ENCODE measurements at places on chromosomes 5 and 9.

GRCh38 chr5:142242272-142242671 lies 82.5 kb downstream of the SPRY4 start:
- no peak for DNase-seq
- H3K4me1 ChIP-seq = peaks cover 32% of the 10 kb centered on the region
- no peaks in the 10 kb centered on the region for H3K36me3 ChIP-seq
- no peak overlapping the region for H3K27ac ChIP-seq

- H3K4me3 ChIP-seq = peak overlapping the region; percentile 81
- no peaks in the 10 kb centered on the region for H3K36me3 ChIP-seq
- no peaks in the 10 kb centered on the region for H3K27me3 ChIP-seq
- H3K4me1 ChIP-seq = peaks cover 10% of the 10 kb centered on the region
Observed at GRCh38 chr9:88076286-88077070, 61.8 kb downstream of the SPATA31C2 start.

- H3K4me3 ChIP-seq = no peak overlapping the region
- no peaks in the 10 kb centered on the region for H3K36me3 ChIP-seq
- no peak overlapping the region for H3K27ac ChIP-seq
- no peaks in the 10 kb centered on the region for H3K4me1 ChIP-seq
Observed at GRCh38 chr9:84239343-84239742, 101.2 kb downstream of the SLC28A3 start.

DNA sequence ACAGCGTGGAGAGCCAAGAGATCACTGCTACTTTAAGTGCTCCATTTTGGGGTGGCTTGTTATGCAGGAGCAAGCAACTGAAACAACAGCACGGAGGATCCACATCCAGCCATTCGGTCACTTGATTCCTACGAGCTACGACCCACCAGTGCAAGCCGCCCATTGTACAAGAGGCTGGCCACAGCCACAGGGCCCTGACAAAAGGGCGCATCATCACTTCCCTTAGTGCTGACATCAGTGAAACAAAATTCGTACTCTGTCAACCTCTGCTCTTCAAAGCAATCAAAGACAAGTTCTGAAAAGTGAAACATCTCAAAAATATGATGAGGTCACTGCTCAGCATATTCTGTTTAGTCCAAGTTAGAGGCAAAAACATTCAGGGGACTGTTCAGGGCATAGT lies 168.4 kb downstream of the GADD45G start:
- H3K4me1 ChIP-seq = no peaks in the 10 kb centered on the region
- H3K4me3 ChIP-seq = no peak overlapping the region
- no peaks in the 10 kb centered on the region for H3K36me3 ChIP-seq
- no peak overlapping the region for H3K27ac ChIP-seq

DNA sequence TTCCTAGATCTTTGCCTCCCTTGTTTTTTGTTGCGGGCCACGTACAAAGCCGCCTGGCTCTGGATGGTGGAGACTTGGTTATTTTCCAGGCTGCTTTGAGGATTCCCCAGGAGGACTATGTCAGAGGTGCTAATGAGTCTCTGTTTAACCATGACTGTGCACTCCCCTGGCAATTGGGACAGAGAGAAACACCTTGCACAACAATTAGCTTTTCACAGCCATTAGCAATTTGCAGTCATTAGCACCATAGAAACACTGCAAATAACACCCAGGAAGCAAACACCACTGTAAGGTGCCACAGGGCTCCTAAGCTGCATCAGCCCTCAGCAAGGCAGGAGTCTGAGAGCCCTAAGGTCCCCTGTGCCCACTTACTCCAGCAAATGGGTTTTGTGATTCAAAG lies 201.0 kb upstream of the VLDLR start:
- no peak for DNase-seq
- no peaks in the 10 kb centered on the region for H3K27me3 ChIP-seq
- no peaks in the 10 kb centered on the region for H3K4me1 ChIP-seq
- no peak overlapping the region for H3K27ac ChIP-seq

GRCh38 chr9:88745276-88746001 lies 210.5 kb downstream of the NXNL2 start:
- H3K27me3 ChIP-seq = no peaks in the 10 kb centered on the region
- no peak for DNase-seq
- no peak overlapping the region for H3K27ac ChIP-seq
- H3K4me1 ChIP-seq = no peaks in the 10 kb centered on the region
- H3K4me3 ChIP-seq = no peak overlapping the region
- H3K36me3 ChIP-seq = no peaks in the 10 kb centered on the region

GRCh38 chr5:83632874-83633273 lies 87.8 kb downstream of the HAPLN1 start:
- no peak overlapping the region for H3K27ac ChIP-seq
- no peaks in the 10 kb centered on the region for H3K4me1 ChIP-seq
- no peak overlapping the region for H3K4me3 ChIP-seq
- DNase-seq = no peak
- H3K27me3 ChIP-seq = no peaks in the 10 kb centered on the region

DNA sequence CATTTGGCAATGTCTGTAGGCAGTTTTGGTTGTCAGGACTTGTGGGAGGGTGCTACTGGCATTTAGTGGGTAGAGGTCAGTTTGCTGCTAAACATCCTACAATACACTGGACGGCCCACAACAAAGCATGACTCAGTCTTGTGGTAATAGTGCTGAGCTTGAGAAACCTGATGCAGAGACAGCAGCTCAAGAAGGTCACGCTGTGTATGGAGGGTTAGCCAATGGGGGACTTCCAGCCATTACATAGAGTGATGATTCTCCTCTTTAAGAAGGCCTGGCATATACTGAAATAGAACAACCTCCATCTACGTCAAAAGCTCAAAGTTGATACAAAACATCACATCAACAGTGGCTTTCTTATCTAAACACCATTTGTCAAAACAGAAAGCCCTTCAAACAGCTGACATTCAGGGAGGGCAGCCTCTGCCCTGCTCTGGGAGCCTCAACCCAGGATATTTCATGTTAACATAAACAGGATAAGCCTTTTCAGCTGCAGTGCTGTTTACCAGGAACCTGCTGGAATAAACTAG lies 143.0 kb downstream of the GPBP1 start:
- H3K36me3 ChIP-seq = no peaks in the 10 kb centered on the region
- H3K27ac ChIP-seq = no peak overlapping the region
- no peaks in the 10 kb centered on the region for H3K27me3 ChIP-seq
- DNase-seq = no peak
- no peaks in the 10 kb centered on the region for H3K4me1 ChIP-seq
- H3K4me3 ChIP-seq = no peak overlapping the region

GRCh38 chr5:38807570-38808483 lies 38.0 kb upstream of the OSMR start:
- no peaks in the 10 kb centered on the region for H3K36me3 ChIP-seq
- H3K27me3 ChIP-seq = no peaks in the 10 kb centered on the region
- DNase-seq = no peak
- peaks cover 12% of the 10 kb centered on the region for H3K4me1 ChIP-seq
- H3K27ac ChIP-seq = no peak overlapping the region

GRCh38 chr5:169652057-169652456 lies 15.0 kb downstream of the DOCK2 start:
- peaks cover 6% of the 10 kb centered on the region for H3K4me1 ChIP-seq
- H3K27ac ChIP-seq = no peak overlapping the region
- no peak for DNase-seq
- H3K4me3 ChIP-seq = no peak overlapping the region
- H3K27me3 ChIP-seq = no peaks in the 10 kb centered on the region

DNA sequence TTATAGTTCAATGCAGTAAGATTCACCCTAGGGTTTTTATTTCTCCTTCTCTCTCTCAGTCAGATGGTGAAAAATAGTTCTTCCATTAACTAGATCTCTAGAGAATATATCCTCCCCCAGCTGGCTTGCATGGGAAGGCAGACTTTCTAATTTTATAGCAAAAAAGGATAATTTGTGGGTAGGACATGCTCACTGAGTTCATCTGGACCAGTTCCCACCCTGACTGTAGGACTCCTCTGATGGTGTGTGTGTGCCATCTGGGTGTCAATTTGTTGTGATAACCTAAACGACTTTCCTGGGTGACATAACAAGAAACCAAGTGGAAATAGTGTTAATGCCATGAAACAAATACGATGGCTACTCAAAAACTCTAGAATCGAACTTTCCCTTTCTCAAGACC lies 44.9 kb downstream of the APBA1 start:
- no peaks in the 10 kb centered on the region for H3K36me3 ChIP-seq
- H3K27ac ChIP-seq = no peak overlapping the region
- no peak overlapping the region for H3K4me3 ChIP-seq
- no peaks in the 10 kb centered on the region for H3K27me3 ChIP-seq
- no peaks in the 10 kb centered on the region for H3K4me1 ChIP-seq
- no peak for DNase-seq

DNA sequence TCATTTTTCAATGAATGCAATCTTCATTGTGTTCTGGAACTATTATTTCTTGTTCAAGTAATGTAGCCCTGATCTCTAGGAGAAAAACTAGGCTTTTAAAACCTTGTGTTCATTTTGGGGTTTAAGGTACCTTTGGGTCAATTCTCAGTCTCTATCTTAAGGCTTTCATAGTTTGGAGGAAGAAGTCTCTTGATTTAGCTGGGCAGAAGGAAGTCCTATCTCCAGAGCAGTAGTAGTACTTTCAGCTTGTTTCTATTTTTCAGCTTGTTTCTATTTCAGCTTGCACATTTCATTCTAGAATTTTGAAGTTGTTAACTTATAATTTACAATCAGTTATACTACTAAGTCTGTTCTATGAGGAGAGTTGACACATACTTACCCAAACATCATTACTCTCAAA lies 15.2 kb downstream of the CSNK1G3 start:
- no peak overlapping the region for H3K4me3 ChIP-seq
- H3K27ac ChIP-seq = no peak overlapping the region
- no peaks in the 10 kb centered on the region for H3K27me3 ChIP-seq
- no peaks in the 10 kb centered on the region for H3K36me3 ChIP-seq

- no peaks in the 10 kb centered on the region for H3K36me3 ChIP-seq
- H3K27me3 ChIP-seq = peaks cover 16% of the 10 kb centered on the region
- no peak overlapping the region for H3K27ac ChIP-seq
- no peak for DNase-seq
- H3K4me3 ChIP-seq = no peak overlapping the region
- H3K4me1 ChIP-seq = no peaks in the 10 kb centered on the region
Observed at GRCh38 chr9:136198605-136199083, 6.3 kb downstream of the LHX3 start.

- no peaks in the 10 kb centered on the region for H3K27me3 ChIP-seq
- H3K36me3 ChIP-seq = no peaks in the 10 kb centered on the region
- H3K4me1 ChIP-seq = no peaks in the 10 kb centered on the region
- no peak overlapping the region for H3K4me3 ChIP-seq
Observed at GRCh38 chr9:15328946-15329345, 21.9 kb upstream of the TTC39B start.

DNA sequence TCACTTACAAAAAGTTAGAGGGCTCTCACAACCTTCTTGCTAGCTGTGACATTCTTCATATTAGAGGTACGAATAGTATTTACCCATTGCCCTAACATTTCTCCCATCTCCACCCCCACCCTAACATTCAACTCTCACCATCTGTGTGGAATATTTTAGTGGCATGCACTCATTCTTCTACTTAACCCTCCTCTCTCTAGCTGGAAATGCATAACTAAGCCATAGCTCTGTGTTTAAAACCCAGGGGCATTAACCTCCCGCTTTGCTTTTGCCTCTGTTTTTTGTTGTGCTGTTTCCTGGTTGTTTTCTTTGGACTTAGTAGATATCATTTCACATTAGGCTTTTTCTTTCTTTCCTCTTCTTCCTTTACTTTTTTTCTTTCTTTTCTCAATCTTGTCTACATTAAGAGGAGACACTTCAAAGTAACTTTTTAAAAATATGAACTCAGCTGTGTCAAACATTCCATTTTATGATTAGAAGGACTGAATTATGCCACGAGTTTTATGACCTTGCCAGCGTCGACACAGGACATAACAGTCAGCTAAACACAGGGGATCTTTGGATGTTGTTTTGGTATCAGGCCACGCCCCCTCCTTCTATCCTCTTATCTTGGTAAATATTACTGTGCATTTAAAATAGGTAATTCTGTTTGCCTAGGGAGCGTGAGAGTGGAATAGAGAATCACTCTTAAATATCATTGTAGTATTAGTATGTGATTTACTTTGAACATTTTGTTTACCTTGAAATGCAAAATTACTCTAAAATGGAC lies 236.0 kb downstream of the CD180 start:
- H3K4me3 ChIP-seq = peak overlapping the region; percentile 74
- peaks cover 4% of the 10 kb centered on the region for H3K4me1 ChIP-seq
- H3K27me3 ChIP-seq = no peaks in the 10 kb centered on the region
- H3K27ac ChIP-seq = no peak overlapping the region
- no peaks in the 10 kb centered on the region for H3K36me3 ChIP-seq

DNA sequence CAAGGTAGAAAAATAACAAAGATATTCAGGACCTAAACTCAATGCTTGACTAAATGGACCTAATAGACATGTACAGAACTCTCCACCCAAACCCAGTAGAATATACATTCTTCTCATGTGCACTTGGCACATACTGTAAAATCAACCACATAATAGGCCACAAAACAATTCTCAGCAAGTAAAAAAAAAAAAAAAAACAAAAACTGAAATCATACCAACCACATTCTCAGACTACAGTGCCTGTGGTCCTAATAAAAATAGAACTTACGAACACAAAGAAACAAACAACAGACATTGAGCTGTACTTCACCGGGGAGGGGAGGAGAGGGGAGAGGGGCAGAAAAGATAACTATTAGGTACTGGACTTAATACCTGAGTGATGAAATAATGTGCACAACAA lies 114.1 kb upstream of the CD180 start:
- H3K27me3 ChIP-seq = no peaks in the 10 kb centered on the region
- H3K4me1 ChIP-seq = peaks cover 21% of the 10 kb centered on the region
- no peaks in the 10 kb centered on the region for H3K36me3 ChIP-seq
- no peak for DNase-seq

GRCh38 chr5:123441408-123441807 lies 18.2 kb upstream of the CEP120 start:
- H3K36me3 ChIP-seq = no peaks in the 10 kb centered on the region
- DNase-seq = no peak
- no peak overlapping the region for H3K4me3 ChIP-seq

DNA sequence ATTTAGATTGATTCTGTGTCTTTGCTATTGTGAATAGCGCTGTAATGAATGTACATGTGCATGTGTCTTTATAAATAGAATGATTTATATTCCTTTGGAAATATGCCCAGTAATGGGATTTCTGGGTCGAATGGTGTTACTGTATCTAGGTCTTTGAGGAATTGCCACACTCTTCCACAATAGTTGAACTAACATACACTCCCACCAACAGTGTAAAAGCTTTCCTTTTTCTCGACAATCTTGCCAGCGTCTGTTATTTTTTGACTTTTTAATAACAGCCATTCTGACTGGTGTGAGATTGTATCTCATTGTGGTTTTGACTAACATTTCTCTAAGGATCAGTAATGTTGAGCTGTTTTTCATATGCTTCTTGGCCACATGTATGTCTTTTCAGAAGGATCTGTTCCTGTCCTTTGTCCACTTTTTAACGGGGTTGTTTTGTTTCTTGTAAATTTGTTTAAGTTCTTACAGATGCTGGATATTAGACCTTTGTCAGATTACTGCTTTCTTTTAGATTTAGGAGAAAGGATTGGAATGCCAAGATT lies 125.0 kb upstream of the NR5A1 start:
- no peaks in the 10 kb centered on the region for H3K27me3 ChIP-seq
- no peak for DNase-seq
- H3K36me3 ChIP-seq = no peaks in the 10 kb centered on the region
- no peaks in the 10 kb centered on the region for H3K4me1 ChIP-seq
- H3K27ac ChIP-seq = no peak overlapping the region

All from thoracic aorta (tissue), 2 donors.